NCI-H526 (cell line): ENCODE measurements at places on chromosomes 3 and 15.
A peak's percentile ranks its signal among the peaks of the same experiment; 100 is the strongest.

- no peak for DNase-seq
Measured at GRCh38 chr15:64987136-64987535, 2.6 kb downstream of the SPG21 start.

GRCh38 chr15:89898614-89899294 lies 5.0 kb upstream of the AP3S2 start:
- peak; percentile 30 for DNase-seq

GRCh38 chr3:130748467-130748861 lies 1.8 kb upstream of the PIK3R4 start:
- no peak for DNase-seq

- no peak for DNase-seq
Measured at GRCh38 chr3:14764331-14765059, 54.3 kb upstream of the FGD5 start.
